ENCODE measurements at places on chromosomes 1 and 21. TPM values are rescaled to one million over a fixed set of nuclear protein-coding genes. Genes with fewer than 3 reads are reported as not detected.

The BTBD8 gene
- total RNA-seq: 3.6 TPM

The IL10 gene
- not detected for total RNA-seq

The NKAIN1 gene
- 2.7 TPM for total RNA-seq

The WLS gene
- 55.0 TPM for total RNA-seq

The FLG2 gene
- total RNA-seq: not detected

The UTS2 gene
- not detected for total RNA-seq

The LAMB3 gene
- 348 TPM for total RNA-seq

The ACTA1 gene
- 1.0 TPM for total RNA-seq

The FCRL6 gene
- not detected for total RNA-seq
